SK-N-SH (cell line): ENCODE measurements at places on chromosomes 1 and 21. TPM values are rescaled to one million over a fixed set of nuclear protein-coding genes. Genes with fewer than 3 reads are reported as not detected.

GRCh38 chr1:199522338-199522737 is 505.2 kb upstream of the NR5A2 start:
- no peak for DNase-seq

DNA sequence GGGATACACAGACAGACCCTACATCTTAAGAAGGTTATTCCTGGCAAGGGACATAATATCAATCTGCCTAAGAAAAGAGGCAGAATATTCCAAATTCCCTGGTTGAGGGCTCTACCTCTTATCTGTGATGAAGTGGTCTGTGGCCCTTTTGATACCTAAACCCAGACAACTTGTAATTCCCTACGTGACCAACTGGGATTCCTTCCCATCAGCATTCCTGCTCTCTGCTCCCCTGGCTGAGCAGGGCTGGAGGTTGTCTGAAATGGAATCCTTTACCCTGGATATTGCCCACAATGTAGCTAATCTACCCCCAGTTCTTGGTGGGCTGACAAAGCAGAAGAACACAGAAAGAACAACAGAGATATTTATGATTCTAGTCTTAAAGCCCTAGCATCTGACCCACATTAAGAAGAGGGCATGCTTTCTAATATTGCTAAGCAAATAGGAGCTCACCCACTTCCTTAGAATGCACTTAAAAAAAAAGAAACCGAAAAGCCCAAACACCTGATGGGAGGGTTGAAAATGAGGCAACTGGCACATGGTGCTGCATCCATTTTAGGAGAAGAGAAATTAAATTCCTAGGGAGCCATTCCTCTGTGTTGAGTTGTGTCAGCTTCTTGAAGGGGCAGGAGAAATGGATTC is 36.8 kb downstream of the GADD45A start:
- no peak for DNase-seq

DNA sequence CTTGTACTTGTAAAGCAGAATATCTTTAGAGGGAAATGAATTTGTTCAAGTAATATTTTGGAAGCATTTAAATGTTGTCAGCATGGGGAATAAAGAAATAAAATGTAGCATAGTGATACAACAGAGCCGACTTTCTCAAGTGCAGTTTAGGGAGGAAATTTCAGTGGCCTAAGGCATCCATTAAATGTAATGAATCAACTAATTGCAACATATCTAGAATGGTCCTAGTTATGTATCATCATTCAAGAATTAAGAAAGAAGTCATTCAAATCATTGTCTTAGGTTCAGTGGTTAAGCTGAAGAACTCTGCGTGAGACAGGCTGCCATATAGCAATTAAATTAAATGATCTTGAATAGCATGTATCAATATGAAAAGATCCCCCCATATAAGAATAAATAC is 360.7 kb downstream of the TBX15 start:
- no peak for DNase-seq

DNA sequence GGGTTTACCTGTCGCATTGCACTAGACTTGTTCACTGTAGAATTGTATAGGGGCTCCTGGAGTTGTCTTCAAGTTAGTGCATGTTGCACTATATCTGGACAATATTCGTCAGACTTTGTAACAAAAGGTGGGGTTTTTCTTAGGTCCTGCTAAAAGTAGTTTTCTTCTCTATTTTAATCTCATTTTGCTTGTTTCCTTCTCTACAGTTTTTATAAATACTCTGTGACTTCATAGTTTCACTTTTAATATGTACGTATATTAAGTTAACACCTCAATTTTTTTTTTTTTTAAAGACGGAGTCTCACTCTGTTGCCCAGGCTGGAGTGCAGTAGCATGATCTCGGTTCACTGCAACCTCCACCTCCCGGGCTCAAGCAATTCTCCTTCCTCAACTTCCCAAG is 26.5 kb upstream of the MRPS6 start:
- DNase-seq: no peak

DNA sequence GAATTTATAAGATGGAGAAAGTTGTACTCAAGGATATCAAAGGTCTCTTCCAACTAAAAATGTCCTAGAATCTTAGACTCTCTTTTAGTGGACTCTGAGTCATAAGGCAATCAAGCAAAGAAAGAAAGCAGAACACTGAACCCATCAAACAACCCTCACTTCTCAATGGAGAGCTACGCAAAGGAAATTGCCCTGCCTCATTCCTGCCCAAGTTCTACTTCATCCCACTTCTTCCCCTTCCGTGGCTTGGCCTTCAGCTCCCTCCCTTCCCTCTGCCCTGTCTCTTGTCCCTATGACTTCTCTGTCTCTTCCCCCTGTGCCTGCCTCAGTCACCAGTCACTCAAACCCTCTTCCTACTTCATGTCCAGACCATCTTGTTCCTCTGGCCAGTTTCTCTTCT is 58.5 kb downstream of the RIMS3 start:
- no peak for DNase-seq

DNA sequence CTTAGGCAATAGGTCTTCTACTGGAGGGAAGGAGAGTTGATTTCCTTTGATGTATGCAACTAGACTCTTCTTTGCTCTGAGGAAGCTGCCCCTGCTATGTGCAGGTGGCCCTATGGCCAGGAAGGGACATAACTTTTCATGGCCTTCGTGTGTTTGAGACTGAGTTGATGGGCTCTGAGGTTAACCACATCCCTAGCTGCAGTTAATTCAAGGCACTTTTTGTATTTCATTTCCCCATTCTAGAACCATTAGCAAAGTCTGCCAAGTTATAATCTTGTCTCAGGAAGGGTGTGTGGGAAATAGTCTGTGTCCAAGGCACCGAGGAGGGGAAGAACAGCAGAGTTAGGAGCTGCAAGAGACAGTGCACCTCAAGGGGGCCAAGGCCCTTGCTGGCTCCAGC is 2.5 kb downstream of the FCRL4 start:
- DNase-seq: no peak

- no peak for DNase-seq
These were observed 33.7 kb downstream of the EDN2 start for GRCh38 chr1:41450747-41451285.

Gene RIPPLY3
- polyA plus RNA-seq: 0.03 TPM in 2 replicates

Gene CALML6
- polyA plus RNA-seq: 0.87 and 1.3 TPM in 2 replicates
